ENCODE measurements at places on chromosomes 1 and 21.
A peak's percentile ranks its signal among the peaks of the same experiment; 100 is the strongest.

- DNase-seq, result no peak
These were observed 49.6 kb downstream of the ECE1 start for GRCh38 chr1:21240706-21241105.

DNA sequence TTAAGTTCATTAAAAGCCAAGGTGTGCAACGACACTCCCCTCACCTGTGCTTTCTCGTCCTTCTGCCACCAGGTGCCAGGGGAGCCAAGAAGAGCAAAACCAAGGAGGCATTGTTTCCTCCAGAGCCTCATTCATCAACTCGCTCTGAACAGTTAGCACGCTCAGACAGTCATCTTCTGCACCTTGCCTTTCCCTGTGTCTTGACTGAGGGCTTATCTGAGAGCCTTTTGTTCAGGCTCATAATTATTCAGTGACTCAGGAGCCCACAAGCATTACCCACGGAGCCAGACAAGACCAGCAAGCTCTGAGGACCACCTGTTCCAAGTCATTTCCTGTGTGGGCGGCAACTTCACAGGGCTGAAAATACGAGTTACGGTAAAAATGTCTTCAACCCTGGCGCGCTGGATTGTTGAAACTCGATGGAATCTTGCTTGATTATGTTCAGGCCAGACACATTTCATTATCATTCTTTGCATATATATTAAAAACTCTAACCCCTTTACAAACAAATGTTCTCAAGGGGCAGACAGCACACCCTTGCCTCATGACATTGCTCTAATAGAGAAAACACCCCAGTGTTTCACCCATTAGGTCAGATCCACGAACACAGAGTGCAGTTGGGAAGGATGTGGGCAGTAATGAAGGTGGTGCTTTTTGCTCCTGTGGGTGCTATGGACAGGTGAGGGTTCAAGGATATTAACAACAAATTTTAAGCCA is 89.7 kb upstream of the RUNX1 start:
- peak; percentile 60 for DNase-seq

DNA sequence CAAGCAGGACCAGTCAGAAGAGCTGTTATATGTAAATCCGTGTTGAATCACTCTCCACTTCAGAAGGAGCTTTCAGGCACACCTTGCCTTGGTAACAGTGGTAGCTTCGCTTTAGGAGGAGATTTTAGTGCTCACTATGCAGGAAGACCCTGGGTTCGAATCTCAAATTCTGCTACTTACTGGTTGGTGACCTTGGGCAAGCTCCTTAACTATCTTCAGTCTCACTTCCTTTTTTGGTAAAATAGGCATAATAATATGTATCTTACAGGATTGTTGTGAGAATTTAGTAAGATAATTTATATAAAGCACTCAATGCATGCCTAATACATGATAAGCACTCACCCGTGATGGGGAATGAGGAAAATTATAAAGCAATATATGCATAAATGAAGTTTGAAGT is 46.7 kb upstream of the GPR52 start:
- no peak for DNase-seq

- peak; percentile 65 for DNase-seq
These were observed 13.2 kb upstream of the MFN2 start for GRCh38 chr1:11967028-11967547.

DNA sequence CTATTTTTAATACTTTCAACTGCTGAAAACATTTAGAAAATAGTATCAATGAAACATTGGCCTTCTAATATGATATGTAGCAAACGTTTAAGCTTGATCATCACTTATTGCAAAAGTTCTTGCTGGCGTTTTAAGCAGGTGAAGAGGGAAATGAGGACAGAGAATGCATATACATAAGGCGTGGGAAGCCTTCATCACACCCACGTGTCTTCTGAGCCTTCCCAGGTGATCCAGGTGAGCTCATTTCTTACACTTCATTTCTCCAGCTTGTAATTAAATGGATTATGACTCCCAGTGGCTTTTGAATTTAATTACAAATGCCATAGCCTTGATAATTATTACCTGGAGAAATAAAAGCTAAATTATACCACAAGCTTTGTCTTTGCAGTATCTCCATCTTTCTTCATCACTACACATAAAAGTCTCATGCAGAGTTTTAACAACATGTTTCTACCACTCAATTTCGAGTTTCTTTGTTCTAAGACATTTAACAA is 1973.8 kb downstream of the MRPL39 start:
- no peak for DNase-seq

- no peak for DNase-seq
These were observed 26.4 kb upstream of the EVA1B start for GRCh38 chr1:36349839-36350238.
